ENCODE measurements at places on chromosomes 12 and 14. TPM values are rescaled to one million over a fixed set of nuclear protein-coding genes. Genes with fewer than 3 reads are reported as not detected.

Gene KRT83
- total RNA-seq: not detected

Gene SLC41A2
- 11.5 TPM for total RNA-seq

Gene IL25
- total RNA-seq: not detected

Gene OAS1
- total RNA-seq: 19.1 TPM

Gene CABP1
- 0.26 TPM for total RNA-seq

Gene TTC5
- 26.3 TPM for total RNA-seq

DNA sequence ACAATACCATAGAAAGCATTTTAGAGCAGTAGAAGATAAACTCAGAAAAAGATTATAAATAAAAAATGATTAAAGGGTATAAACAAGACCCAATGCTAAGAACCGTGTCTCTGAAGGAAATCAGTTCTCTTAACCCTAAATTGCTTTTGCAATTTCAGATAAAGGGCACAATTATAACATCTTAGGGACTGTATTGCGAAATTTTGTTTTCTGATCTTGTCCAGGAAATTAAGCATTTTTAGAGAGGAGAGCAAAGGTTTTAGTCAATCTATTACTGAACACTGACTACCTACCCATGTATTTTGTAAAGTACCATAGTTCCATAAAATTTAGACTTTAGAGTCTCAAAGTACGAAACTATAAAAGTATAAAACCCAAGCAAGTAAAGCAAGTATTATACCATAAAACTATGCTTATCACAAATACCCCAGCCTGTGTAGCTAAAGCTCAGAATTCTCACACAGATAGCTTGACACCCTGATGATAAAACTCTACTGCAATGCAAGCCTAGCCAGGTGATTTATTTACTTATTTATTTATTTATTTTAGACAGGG, 6.8 kb upstream of the CHPT1 start:
- DNase-seq: no peak

DNA sequence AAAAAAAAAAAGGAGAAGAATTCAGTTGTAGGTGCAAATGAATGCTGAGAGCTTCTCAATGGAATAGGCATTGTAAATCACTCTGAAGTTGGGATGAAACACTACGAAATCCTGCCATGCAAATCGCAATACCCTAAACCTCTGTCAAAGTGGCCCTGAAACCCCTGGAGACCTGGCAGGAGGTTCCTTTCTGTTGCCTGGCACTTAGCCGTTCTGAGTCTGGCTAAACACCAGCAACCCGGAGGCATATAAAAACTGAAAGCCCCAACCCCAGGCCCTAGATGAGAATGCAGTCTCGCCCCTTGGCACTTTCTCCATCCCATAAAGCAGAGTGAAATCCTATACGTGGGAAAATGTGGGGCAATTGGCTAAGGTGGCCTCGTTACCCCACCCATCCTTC, 151.5 kb upstream of the PARP11 start:
- no peak for DNase-seq

- DNase-seq: no peak
Observed at GRCh38 chr12:2264651-2265232, 212.0 kb downstream of the CACNA1C start.

- no peak for DNase-seq
Observed at GRCh38 chr14:23371865-23372264, 744 bp upstream of the IL25 start.

DNA sequence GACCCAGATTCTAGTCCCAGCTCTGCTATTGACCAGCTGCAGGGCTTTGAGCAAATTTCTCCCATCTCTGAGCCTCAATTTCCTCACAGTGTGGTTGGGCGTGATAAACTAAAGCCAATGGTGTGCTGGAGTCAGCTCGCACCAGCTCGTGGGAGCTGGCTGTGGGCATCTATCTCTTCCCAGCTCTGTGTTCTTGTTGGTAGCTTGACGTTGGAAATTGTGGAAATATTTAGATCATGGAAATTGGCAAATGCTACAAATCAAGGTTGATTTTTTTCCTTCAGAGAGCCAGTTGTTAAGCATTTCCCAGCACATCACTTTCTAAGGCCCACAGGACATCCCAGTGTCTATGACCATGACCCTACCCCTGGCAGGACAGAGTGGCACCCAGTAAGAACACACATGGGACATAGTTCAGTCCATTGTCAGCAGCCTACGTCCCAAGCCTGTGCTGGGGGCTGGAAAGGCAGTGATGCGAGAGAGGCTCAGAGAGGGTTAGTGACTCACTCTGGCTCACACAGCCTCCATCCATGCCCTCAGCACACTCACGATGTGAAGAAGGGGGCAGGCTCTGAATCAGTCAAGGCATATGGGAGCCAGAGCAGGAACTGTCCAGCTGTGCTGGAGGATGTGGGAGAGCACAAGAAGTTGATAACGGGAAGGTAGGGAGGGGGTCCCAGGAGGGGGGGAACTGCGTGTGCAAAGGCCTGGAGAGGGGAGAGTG, 77.6 kb downstream of the LGMN start:
- DNase-seq: no peak

GRCh38 chr12:120066341-120066740, 50.2 kb downstream of the RAB35 start:
- DNase-seq: no peak

- DNase-seq: no peak
Observed at GRCh38 chr14:50619569-50620141, 48.5 kb downstream of the SAV1 start.

GRCh38 chr12:55982319-55982936, 8.6 kb downstream of the RAB5B start:
- no peak for DNase-seq

DNA sequence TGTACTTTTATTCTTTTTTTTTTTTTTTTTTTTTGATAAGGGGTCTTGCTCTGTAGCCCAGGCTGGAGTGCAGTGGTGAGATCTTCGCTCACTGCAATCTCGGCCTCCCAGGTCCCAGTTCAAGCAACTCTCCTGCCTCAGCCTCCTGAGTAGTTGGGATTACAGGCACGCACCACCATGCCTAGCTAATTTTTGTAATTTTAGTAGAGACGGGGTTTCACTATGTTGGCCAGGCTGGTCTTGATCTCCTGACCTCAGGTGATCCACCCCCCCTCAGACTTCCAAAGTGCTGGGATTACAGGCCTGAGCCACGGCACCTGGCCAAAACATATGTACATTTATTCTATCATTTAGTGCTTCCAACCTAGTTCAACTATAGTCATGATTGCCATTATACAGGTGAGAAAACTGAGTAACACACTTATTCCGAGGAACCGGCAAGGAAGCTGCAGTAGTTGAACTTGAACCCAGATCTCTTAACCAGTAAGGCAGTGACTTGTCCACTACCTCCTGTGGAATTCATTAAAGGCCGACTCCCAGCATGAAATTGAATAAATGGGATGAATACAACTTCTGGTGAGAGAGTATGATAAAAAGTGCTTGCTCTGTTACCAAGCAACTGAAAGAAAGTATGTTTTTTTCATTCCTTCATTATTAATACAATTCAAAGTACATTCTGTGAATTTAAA, 755 bp upstream of the ATF7IP start:
- no peak for DNase-seq

DNA sequence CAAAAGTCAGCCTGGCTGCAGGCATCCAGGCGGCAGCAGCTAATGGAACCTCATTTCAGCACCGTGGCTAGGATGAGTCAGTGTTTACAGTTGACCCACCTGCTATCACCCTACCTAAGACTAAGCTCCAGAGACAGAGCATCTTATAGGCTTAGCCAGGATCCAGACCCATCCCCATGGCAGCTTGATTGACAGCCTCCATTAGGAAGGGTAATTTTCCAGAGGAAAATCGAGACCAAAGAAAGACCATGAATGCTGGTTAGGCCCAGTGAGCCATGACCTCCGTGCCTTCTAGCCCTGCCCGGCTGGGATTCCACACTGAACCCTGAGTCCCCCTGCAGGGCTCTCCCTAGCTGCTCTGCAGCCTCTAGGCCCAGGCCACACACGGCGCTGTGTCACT, 38.7 kb downstream of the TUNAR start:
- DNase-seq: no peak

DNA sequence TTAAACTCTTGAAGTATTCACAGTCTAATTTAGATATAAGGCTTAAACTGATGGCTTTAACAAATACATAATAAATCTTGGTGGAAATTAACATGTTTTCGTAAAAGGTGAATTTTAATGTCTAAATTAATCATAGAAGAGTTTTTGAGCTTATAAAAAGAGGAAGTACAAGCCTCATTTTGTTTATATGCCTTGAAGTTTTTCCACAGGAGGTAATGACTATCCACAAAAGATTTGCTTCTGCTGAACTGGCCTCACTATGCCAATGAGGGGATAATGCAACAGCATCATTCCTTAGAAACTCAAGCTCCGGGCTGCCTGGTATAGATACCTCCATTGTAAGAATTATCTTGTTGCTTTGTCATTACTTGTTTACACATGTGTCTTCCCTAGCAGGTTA, 175.6 kb downstream of the DUSP6 start:
- DNase-seq: no peak

DNA sequence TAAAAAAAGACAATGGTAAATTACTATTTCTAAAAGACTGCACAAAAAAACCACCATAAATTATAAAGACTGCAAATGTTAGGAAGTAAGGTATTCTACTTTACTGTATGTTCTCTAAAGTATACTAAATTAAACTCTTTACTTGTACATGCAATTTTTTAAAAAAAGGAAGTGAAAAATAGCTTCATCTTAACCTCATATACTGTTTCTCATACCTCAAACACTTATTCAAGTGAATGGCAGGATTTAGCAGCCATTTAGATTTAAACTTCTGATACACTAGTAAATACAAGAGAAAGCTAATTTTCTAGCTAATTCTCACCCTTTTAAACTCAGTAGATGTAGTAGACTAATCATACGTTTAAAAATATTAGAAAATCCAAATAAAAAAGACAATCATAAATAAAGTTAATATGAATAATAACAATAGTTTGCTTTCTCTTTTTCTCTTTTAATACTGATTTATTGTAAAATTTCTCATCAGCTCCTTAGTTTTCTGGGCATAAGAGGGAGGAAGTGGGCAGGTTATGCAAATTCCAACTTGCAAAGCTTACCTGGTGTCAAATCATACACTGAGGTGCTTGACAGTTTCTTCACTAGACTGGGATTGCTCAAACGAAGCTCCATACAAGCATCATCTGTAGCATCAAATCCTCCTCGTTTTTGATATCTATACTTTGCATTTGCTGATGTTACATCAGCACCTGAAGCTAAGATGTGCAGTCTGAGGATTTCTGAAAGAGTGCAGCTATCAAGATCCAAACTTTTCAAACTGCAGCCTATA, 71.0 kb upstream of the CFL2 start:
- no peak for DNase-seq

DNA sequence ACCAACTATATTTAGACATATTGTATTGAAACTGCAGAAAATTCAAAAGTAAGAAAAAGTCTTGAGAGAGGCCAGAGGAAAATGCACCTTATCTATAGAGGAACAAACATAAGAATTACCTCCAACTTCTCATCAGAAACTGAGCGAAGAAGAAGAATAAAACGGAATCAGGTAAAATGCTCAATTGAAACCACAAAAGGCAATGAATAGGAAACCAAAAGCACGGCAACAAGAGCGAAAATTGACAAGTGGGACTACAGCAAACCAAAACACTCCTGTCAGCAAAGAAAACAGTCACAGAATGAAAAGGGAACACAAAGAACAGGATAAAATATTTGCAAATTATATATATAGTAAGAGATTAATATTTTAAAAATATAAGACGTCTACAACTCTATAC, 61.9 kb upstream of the PARP11 start:
- no peak for DNase-seq

GRCh38 chr14:93090826-93091555, 24.7 kb downstream of the ITPK1 start:
- DNase-seq: no peak
